Omental fat pad (tissue), 4 donors: ENCODE measurements at places on chromosomes 6 and 20.
A peak's percentile ranks its signal among the peaks of the same experiment; 100 is the strongest.

- no peak for DNase-seq
Measured at GRCh38 chr6:73586416-73586974, 65.7 kb upstream of the EEF1A1 start.

DNA sequence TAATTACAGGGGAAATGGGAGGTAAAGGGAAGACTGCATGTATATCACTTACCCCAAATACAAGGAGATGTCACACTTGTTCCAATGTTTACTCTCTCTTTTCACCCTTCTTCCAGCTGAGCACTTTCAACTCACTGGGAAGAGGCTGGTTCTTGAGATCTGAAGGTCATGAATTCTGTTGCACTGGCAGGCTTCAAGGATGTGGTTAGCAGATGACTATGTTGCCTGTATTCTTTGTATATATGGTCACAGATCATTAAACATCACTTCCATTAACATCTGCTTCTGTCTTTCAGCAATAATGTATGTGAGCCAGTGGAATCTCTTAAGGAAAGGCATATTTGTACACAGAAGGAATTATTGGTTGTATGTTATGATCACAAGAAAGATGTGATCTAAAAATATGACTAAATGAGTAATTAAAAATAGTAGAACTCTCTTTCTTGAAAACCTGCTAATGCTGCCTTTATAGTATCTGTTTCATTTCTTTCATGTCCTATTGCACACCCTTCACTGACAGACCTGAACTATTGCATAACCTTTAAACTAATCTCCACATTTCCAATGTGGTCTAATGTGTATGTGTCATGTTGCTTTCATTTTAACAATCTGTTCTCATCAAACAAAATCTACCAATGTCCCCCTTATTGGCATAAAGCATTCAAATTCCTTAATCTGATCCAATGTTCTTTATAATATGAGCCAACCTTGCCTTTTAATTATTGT, 131.4 kb upstream of the EPHA7 start:
- no peak for DNase-seq

DNA sequence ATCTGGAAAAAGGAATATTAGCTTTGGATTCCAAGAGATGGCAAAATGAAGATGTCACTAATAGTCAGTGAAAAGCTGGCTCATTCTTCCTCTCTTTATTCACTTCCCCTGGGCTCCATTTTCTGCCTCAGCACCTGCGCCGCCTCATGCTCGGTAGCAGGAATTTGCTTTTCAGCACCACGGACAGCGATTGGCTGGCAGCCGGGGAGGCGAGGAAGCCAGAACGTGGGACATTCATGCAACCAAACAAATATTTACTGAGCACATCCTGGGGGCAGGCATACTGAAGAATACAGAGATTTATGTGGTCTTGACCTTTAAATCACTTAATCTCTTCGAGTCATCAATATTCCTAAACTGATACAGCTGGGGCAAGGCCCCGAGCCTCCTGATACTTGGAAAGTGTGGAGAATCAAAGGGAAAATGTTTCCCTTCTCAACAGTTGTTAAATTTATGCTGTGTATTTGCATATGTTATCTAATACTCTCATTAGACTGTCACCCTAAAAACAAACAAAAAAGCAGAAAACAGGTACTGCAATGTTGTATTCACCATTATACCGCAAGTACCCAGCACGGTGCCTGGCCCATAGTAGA, 12.1 kb upstream of the PDYN start:
- DNase-seq, result peak; percentile 37

GRCh38 chr20:62682912-62683517, 25.6 kb upstream of the NTSR1 start:
- no peak for DNase-seq

GRCh38 chr6:34393191-34393965, 909 bp upstream of the NUDT3 start:
- no peak for DNase-seq

- no peak for DNase-seq
Measured at GRCh38 chr6:34200340-34200971, 36.2 kb upstream of the HMGA1 start.

- no peak for DNase-seq
Measured at GRCh38 chr6:1552296-1552761, 57.4 kb upstream of the FOXC1 start.
